ENCODE measurements at places on chromosomes 6 and 20.

- no peak for DNase-seq
Measured at GRCh38 chr6:127907960-127908640, 7.2 kb upstream of the THEMIS start.

- DNase-seq, result no peak
Measured at GRCh38 chr6:100803264-100804045, 77.7 kb downstream of the ASCC3 start.

- no peak for DNase-seq
Measured at GRCh38 chr6:140070846-140071473, 696.5 kb upstream of the CITED2 start.

GRCh38 chr20:53713328-53714056, 119.9 kb upstream of the ZNF217 start:
- no peak for DNase-seq

DNA sequence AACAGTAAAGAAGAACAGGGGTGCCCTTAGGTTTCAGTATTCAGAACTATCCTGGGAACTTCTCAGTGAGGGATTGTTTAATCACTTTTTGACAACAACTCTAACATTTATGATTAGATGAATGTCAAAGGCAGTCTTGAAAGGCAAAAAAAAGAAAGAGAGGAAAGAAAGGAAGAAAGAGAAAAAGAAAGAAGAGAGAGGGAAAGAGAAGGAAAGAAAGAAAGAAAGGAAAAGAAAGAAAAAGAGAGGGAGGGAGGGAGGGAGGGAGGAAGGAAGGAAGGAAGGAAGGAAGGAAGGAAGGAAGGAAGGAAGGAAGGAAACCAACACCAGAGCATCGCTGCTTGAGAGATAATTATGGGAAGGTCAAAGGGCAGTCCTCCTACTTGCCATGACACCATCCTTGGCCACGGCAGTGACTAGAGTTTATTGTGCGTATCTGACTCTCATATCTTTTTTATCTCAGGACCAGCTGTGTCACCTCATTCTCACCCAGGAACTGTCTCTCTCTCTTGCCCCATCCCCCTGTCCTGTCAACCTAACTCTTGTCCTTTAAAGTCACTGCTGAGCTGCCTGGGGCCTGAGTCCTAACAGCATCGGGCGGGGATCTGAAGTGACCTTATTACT, 96.8 kb upstream of the ATXN1 start:
- no peak for DNase-seq

DNA sequence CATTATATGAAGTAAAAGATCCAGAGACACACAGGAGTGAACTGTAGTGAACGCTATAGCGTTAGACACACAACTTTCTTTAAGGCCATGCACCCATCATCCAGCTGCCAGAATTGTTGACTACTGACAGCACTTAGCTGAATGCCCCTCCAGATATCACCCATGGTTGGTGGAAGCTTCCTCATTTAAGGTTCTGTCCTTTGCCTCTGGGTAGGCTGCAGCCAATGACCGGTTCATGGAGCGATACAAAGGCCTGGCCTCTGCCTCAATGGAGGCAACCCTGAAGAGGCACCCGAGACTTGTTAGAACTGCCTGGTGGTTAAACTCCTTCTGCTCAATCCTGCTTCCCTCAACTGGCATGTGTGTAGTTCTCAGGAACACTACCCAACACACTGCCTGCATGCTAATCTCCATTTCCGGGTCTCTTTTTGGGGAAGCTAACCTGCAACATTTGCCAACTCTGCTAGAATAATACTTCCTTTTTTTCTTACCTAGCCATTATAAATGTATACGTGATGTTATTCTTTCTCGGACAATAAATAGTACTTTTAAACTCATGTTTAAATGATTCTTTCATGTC, 49.8 kb upstream of the THEMIS start:
- no peak for DNase-seq

- peak; percentile 3 for DNase-seq
Measured at GRCh38 chr20:46784436-46785127, 75.1 kb downstream of the SLC2A10 start.
